ENCODE measurements at places on chromosomes 5 and 9.

DNA sequence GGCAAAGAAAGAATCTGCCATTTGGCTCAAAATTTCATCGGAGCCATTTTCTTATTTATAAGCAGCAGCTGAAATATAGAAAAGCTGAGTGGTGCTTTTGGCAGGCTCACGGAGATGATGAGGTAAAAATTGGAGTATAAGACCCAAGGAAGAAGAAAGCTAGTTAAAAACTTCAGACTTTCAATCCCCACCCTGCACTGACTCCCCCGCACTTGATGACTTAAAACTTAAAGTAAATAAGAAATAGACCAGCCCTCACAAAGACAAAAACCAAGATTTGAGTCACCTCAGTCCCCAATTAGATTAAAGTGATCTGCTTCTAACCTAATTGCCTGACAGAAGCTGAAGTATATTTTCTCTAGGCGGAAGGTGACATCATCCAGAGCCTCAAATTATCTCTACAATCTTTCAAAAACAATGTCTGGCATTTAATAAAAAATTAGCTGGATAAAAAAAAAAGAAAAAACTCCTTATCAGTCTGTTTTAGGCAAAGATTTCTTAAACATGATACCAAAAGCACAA is 124.0 kb upstream of the PJA2 start:
- DNase-seq: no peak

DNA sequence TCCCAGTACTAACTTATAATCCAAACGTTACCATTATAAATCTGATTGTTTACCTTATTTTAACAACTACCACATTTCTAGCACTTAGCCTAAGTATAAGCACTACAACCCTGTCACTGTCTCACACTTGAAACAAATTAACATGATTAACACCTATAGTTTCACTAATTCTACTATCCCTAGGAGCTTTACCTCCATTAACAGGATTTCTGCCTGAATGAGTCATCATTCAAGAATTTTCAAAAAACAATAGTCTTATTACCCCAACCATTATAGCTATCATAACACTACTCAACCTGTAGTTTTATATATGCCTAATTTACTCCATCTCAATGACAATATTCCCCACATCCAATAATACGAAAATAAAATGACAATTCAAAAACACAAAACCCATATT is 89.6 kb downstream of the INSL6 start:
- DNase-seq: no peak

DNA sequence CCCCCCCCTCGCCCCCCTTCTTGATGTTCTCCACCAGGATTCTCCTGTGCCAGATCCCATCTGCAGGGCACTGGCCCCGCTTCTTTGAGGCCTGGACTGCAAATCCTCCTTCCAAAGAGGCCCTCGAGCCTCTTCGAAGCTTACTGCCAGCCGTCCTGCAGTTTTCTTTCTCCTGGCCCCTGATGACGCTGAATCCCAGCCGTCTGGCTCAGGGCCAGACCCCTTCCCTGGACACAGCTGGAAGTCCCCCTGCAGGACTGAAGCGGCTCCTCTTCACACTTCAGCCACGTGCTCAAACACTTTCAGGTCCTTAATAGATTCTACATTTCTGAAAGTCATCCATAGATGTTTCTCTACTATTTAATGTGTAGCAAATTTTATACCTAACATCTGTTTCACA is 121.5 kb downstream of the EHMT1 start:
- DNase-seq: no peak

DNA sequence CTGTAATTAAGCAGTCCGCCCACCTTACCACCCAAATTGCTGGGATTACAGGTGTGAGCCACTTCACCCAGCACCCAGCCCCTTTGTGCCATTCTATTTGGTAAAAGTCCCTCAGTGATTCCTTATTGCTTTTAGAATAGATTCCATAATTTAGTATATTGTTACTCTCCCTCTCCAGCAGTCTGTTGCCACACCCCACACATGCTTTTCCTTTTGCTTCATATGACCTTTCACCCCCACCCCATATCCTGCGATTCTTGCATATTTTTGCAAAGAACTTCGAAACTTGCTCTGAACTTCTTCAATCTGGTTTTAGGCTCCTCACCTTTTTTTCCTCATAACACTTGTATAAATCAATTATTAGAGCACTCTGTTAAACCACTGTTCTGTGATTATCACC is 100.2 kb downstream of the MTREX start:
- no peak for DNase-seq

DNA sequence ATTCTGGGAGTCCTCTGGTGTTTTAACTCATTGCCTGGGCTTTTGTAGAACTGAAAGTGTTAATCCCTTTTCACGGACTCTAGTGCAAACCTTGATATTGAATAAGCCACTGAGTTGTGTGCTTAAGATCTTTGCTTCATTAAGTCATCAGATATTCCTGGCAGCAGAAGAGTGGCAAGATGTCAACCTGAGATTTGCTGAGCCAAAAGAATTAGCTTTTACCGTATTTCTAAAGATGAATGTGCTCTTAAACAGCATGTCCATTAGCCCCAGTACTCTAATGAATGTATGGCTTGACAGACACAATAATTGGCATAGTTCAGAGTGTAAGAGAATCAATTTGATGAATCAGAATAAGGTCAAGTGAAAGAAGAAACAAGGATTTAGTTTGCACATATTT is 87.2 kb upstream of the CDH6 start:
- no peak for DNase-seq

DNA sequence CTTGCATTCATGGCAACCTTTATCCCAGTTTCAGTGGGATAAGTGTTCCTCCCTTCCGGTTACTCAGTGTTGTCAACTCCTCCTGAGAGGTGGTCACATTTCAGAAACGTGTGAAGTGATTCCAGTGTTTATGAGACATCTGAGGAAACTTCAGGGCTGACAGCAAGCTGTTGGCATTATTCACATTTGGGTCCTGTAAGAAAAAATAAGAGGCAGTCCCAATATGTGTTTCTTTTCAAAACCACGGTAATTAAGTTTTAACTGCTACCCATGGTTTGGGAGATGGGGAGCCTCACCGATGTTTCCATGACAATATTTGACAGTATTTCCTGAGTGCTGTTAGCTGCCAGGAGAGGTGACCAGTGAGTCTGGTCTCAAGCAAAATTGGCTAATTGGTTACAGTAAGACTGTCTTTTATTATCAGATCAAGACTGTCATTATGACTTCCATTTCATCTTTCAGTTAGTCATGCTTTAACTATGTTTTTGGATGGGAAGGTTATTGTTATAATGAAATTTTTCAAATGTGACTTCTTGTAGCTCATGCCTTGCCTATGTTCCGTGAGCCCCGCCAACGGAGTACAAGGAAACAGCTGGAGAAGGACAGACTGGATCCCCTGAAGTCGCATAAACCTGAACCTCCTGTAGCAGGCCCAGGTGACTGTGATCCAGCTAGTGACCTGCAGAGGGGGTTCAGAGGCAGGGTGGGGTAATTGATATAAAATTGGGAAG is 115.3 kb downstream of the GDNF start:
- no peak for DNase-seq
